Skeletal muscle cell (primary cell): ENCODE measurements at places on chromosomes 4 and X.

DNA sequence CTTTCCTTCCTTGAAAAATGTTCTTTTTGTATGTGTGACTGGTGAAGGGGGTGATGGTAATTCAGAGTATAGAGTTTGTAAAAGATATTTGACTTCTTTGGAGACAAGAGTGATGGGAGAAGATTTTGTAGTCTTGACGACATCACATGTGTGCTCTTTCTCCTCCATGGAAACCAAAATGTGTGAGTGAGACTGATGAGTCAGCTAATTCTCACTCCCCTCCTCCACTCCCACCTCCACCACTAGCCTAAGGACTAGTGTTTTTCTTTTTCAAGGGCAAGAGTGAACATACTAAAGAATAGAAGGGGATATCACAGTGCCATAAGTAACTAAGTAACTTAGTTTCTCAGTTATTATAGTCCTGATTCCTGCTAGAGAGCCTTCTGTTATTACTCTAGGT lies 14.0 kb upstream of the DGKK start:
- DNase-seq, result no peak

DNA sequence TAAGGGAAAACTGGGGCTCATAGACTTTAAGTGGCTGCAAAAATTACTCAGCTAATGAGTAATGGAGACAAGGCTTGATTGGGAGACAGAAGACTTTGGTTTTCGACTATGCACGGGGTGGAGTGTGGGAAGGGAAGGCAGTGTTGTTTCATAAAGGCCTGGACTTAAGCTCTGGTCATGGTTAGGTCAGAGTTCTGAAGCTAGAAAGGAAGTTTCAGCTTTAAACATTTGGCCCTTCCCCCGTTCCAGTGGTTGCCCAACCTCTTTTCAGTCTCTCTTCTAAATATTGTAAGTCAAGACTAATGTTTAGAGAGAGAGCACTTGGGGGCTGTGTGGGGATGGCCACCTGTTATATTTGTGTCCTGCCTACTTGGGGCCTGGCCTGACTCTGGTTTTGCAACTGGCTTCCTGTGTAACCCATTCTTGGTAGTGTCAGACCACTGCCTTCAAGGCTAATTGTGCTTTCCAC lies 21.0 kb downstream of the MSN start:
- no peak for DNase-seq

GRCh38 chr4:149885896-149886295 lies 70.3 kb upstream of the IQCM start:
- DNase-seq, result peak; percentile 55

DNA sequence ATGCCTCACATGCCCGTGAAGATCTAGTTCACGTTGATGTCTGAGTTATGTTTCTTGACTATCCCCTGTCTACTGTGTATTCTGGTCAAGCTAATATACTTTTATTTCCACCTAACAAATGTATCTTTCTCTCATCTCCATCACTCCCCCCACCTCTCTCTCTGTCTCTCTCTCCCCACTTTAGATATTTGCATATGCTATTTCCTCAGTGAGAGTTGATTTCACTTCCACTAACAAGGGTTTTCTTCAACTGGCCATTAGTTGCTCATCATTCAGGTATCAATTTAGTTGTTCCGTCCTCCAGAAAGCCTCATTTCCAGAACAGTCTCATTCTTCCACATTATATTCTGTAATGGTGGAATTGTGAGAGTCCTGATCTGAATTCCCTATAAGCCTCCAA lies 1777.8 kb upstream of the TENM3 start:
- no peak for DNase-seq

DNA sequence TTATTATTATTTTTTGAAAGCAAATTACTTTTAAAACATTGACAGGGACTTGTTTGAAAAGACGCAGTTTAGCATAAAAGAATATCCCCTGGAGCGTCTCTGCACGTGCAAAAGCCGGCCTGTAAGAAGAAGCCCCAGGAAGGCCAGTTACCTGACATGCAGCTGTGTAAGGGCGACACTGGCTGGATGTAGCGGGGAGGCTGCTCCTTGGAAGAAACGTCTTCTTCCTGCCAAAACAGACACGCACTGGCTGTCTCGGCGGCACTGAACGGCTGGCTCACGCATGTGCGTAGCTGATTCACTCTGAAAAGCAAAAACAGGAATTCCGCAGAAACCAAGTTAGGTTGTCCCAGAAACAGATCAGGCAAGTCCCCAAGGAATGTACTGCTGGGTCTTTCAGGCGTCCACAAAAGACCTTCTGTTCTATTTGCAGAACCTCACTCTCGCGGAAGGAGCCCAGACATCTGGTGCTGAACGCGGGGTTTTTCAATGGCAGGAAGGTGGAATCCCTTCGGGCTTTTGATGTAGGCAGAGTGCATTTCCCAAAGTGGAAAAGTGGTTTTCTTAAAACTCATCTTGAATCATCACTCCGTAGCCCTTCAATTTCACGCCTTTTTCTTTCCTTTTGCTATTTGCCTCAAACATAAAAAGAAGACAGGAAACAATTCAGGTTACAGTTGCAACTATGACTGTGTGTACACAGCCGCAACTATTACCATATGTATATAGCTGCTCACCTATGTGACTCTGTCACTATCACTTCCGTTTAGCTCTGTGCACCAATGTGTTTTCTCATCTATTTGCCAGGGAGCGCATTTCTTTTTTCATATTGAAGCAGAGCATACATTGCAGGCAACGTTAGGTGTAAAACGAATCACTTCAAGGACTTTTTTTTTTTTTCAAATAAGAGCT lies 38.1 kb upstream of the ARSH start:
- peak; percentile 16 for DNase-seq

DNA sequence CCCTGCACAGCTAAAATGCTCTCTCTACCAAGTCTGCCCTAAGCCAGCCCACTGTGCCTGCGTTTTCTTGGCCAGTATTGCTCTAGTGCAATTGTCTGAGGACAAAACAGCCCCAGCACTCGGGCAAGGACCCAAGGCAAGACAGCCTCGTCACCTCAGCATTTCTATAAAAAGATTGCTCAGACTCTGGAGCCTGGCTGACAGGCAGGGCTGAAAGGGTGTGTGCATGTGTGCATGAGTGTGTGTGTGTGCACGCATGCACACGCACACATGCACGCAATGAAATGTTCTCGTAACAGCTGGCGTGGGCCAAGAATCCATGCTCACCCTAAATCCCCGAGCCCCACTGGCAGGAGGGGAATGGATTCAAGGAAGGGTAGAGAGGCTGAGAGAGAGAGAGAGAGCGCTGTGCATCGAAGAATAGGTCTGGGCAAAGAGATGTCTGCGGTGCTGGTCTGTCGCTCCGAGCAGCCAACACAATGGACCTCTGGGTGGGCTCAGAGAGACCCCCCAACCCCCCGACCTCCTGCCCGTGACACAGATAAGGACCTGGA lies 579.2 kb downstream of the BCOR start:
- no peak for DNase-seq

GRCh38 chrX:25004485-25005032 lies 11.2 kb downstream of the ARX start:
- no peak for DNase-seq

GRCh38 chr4:36010397-36010929 lies 233.9 kb downstream of the ARAP2 start:
- no peak for DNase-seq

DNA sequence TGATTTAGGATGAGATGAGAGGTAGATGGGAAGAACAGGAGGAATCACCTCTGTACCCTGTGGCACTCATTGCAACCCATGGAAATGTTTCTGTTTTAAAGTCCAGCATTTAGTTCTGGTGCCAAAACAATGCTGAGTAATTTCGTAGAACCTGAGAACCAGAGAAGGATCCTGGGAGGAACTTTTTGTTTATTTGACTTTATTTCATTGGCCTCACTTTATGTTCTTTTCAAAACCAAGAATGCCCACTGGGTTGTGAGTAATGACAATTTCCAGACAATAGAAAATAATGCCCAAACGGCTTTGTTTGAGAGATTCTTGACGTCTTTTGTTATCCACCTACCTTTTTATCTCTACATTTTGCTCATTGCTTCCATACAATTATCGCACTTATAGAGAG lies 111.3 kb downstream of the SHROOM3 start:
- DNase-seq, result no peak

GRCh38 chr4:94889946-94890345 lies 132.2 kb downstream of the BMPR1B start:
- peak; percentile 73 for DNase-seq

DNA sequence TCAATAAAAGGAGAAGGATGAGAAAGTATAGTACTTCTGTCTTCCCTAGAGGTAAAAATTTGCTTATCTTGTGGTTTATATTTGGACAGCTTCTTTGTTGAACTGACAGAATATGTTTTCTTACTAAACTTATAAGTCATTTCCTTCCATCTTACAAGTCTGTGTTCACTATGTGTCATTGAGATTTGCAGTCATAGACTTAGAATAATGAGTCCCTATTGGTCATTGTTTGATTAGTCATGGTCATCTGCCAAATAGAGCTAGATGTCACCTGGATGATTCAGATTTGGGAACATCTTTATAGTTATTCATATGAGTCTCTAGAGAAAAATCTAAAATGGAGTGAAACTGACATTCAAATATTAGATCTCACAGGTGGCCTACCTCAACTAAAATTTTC lies 51.5 kb downstream of the SPATA18 start:
- no peak for DNase-seq

GRCh38 chr4:20109391-20109790 lies 142.3 kb upstream of the SLIT2 start:
- DNase-seq, result no peak

DNA sequence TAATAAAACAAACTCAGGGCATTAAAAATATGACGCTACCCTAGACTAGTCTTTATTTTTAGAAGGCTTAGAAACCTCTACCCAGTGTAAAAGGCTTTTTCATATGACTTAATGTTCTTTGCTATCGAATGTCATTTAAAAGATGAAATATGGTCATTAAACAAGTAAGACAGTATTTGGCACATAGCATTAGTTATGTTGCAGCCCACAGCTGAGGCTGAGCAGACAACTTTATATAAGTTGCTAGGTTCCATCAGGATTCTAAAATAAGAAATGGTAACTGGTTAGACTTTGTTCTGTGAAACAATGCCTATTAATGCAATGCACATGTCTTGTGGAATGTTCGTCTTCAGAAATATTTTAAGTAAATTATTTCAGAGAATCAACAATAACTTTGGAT lies 10.4 kb upstream of the PRSS12 start:
- DNase-seq, result no peak

- DNase-seq, result no peak
Measured at GRCh38 chrX:152138388-152138784, at the start of gene MAGEA10. TSS of gene MAGEA10 (minus strand) at chrX:152138577. CDS start at chrX:152135620, 2,957 bp downstream.

- no peak for DNase-seq
Measured at GRCh38 chr4:24470666-24471485, 113.5 kb downstream of the DHX15 start.

GRCh38 chrX:110175146-110175545 lies 142.7 kb downstream of the AMMECR1 start:
- no peak for DNase-seq

DNA sequence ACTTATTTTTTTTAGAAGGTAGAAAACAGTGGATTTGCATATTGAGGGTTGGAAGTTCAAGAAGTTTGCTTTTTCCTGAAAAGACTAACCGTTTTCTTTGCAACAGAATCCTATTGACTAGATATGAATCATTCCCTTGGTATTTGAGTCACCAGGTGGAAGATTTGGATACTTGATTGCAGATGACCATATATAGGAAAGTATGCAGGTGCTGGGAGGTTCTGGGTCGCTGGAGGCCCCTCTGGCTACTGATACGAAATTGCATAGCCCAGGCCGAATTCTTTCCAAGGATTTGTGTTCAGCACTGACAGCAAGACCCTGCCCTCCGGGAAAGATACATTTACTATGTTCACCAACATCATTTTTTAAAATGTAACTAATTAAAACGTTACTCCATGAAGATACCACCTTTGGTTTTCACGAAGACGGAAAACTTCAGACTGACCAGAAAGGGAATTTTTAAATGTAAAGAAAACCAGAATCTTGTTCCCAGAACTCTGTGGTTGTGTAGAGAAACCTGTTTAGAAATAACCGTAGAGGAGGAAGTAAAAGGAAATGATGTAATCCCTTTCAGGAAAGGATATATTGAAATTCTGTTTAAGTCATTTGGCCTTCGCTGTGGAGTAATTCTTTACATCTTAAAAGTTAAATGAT lies 946 bp downstream of the ANXA3 start:
- no peak for DNase-seq

GRCh38 chr4:11525085-11525484 lies 96.4 kb upstream of the HS3ST1 start:
- DNase-seq, result no peak

- no peak for DNase-seq
Measured at GRCh38 chrX:14228611-14229010, 198.9 kb upstream of the GEMIN8 start.

GRCh38 chrX:41381685-41382084 lies 47.7 kb downstream of the DDX3X start:
- DNase-seq, result peak; percentile 82

DNA sequence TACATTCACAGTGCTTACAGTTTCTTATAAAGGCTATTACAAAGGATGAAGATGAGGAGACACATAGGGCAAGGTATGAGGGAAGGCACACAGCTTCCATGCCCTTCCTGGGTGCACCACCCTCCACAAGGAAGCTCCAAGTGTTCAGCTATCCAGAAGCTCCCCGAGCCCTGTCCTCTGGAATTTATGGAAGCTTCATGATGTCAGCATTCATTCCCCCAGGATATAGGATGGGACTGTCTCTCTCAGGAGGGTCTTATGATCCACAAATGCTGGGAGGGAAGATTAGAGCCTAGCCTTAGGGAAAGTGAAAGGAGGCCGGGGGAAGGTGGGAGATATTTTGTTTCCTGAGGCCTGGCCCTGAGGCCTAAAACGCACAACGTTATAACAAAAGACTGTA lies 236.0 kb downstream of the ANK2 start:
- DNase-seq, result no peak

DNA sequence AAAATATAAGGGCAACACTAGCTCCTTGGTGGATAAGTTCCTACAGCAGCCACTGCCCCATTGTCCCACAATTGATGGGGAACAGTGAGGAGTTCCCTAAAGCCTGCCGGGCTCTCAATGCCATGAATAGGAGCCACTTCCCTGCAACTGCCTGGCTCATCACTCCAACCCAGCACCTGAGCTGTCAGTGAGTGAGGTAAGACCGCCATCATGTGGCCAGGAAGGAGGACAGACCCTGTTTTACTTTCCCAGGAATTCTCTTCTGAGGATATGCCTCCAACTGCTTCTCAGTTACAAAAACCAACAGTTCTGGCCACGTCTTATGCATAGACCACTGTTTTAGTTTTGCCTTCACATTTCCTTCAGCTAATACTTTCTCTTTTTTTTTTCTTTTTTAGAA lies 45.5 kb downstream of the SRPX start:
- no peak for DNase-seq

GRCh38 chrX:148541584-148541940 lies 41.1 kb downstream of the AFF2 start:
- no peak for DNase-seq
